Stimulated activated CD4-positive, alpha-beta T cell treated with anti-CD3 and anti-CD28 coated beads, Interleukin-2, amount 100 ng/mL, for 48 hours (primary cell): ENCODE measurements at places on chromosomes 3 and 15.

- no peak for DNase-seq
Measured at GRCh38 chr15:101496198-101496986, 6.9 kb upstream of the PCSK6 start.

DNA sequence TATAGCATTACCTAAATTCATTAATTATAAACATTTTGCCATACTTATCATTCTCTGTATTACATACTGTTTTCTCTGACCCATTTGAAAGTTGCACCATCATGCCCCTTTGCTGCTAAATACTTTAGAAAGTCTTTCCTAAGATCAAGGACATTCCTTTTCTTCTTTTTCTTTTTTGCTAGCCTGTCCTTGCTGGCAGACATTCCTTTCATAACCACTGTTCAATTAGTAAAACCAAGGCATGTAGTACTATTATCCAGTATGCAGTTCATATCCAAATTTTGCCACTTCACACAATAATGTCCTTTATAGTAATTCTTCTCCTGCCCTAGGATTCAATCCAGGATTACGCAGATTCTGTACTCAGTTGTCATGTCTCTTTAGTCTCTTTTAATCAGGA is 321.0 kb upstream of the C2CD4B start:
- no peak for DNase-seq

DNA sequence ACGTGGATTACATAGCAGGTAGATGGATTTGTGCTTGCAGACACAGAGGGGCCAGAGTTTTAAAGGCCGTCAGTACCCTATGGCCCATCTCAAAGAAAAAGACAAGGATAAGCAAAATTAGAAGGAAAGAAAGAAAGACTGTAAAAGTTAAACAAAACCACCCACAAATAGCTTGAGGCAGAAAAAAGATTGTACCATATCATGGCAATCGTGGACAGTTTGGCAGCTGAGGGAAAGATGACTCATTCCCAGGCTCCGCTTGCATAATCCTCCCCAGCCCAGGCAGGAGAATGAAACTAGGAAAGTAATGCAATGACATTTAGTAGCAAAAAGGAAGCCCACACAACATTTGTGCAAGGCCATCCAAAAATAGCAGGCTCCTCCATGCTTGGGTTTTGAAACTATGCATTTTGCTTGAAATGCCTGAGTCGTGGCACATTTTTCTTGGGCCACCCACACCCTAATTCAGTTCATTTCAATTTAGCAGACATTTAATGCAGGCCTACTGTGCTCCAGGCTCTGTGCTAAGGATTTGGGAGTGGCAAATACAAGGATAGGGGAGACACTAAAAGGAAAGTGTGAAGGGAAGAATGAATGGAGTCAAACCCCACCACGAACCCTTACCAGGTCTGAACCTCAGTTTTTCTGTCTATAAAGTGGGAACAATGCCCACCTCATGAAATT is 40.9 kb upstream of the SMAD3 start:
- peak; percentile 30 for DNase-seq

GRCh38 chr3:192608726-192609600 is 118.4 kb downstream of the FGF12 start:
- DNase-seq = no peak

GRCh38 chr3:100164743-100165142 is 50.4 kb upstream of the FILIP1L start:
- no peak for DNase-seq

DNA sequence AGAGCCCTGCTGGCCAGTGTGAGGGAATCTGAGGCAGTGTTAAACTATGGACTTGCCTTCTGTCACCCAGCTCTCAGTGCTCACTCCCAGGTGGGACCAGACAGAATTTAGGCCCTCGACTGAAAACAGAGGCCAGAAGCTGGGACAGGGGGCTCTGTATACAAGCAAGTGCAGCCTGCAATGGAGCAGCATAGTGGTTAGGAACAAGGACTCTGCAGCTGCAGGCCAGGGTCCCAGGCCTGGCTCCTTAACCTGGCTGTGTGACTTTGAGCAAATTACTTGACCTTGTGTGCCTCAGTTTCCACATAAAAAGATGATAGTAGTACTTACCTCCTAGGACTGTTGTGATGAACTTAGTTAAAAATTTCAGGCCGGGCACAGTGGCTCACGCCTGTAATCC is 39.8 kb downstream of the CMTM7 start:
- DNase-seq = no peak

DNA sequence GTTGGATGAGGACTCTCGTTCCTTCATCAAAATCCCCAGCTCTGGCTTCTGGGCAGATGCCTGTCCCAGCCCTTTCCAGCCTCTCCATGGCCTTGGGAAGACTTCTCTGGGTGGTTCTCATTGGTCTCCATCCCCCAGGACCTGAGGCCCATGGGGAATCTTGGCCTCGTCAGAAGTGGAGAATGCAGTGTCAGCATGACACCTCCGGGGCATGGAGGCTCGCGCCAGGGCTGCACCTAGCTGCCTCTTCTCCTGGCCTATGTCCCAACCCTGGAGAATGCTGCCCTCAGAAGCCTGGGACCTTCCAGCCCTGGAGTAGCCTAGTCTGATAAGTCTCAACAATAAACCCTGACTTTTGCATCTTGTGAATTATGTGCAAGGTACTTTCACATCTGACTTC is 3.0 kb downstream of the KBTBD13 start:
- DNase-seq = no peak

DNA sequence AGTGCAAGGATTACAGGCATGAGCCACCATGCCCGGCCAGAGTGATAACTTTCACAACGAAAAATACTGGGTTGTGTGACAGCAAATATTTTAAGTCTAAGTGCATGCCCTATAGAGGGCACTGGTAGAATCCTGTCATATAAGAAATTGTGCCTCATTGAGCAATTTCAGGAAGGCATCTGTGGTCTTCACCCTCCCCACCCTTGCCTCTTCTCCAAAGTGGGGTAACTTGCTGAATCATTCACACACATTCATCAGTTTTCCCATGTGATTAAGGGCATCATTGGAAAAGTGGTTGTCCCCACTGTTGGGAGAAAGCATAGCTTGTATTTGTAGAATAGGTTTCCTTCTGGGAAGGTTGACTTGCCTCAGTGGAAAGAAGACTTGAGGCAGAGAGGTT is 9.2 kb downstream of the MITF start:
- DNase-seq = no peak

DNA sequence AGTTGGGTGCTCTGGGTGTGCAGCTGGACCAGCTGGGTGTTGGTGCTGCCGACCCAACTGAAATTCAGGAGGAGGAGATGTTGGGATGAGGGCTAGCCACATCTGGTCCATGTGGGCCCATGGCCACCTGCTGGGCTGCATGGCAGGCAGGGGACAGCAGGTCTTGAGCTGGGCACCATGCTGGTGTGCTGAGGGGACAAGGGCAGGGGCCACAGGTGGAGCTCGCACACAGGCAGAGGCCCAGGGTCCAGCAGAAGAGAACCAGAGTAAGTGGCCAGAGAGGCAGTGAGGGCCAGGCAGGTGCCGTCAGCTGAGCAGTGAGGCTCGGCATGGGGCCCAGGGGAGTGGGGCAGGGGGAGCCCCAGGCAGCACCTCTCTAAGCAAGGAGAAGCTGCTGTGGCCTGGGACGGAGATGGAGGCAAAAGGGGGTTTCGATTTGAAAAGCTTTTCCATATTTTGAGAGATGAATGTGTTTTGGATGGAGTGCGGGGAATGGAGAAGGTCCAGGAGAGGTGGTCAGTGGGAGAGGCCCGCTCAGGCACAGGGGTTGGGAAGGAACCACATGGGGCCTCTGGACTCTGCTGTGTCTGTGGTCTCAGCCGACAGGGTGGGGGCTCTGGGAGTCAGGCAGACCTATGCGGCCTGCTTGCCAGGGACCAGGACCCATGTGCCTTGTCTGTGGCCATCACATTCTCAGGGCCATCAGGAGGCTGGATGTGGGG is 30.5 kb upstream of the PLXNA1 start:
- DNase-seq = no peak

- no peak for DNase-seq
Measured at GRCh38 chr15:71143373-71144310, 28.4 kb downstream of the THSD4 start.

DNA sequence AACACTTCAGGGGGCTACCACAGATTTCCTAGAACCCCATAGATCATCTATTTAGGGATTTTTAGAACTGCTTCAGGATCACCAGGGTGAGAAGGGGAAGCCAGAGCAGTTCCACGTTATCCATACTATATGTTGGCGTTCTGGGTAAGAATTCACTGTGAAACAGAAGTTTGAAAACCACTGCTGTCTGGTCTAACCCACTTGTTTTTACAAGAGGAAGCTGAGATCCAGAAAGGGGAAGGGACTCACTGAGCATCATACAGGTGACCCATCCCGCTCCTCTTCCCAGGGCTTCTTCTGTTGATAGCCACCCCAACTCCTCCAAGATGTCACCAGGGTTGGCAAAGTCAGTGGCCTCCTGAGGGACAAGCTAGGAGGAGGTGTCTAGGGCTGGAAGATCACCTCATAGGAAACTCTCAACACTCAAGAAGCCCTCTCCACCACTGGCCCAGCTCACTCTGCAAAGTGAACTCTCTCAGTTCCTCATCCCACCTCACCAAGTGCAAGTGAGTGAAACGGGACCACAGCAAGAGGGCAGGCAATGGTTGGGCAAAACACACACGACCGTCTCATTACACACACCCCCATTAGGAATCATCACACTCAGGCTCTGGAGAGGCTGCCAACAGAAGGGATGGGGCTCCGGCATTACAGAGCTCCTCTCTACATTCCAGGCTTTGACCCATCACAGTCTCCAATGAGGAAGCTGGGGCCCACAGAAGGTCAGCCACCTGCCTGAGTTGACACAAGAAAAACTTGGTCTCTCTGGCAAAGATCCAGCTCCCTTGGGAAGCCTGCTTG is 1.8 kb downstream of the DAPK2 start:
- no peak for DNase-seq

- no peak for DNase-seq
Measured at GRCh38 chr3:125281381-125281780, 68.8 kb upstream of the SLC12A8 start.

DNA sequence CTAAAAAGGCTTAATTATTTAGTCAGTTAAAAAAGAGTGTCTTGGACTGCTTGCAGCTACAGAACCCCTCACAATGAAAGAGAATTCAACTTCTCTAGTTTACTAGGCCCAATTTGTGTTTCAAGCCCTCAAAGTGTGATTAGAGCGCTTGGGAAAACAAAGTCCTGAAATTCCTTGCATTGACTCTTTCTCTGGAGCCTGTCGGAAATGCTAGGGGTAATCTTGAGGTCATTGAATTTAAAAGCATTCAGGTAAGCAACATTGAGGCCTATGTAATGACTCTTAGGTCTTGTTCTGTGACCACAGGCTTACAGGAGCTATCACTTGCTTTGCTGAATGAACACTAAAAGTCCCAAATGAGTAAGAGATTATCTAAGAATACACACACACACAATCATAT is 186.0 kb downstream of the NLGN1 start:
- no peak for DNase-seq

- DNase-seq = no peak
Measured at GRCh38 chr3:99761415-99762165, 56.1 kb upstream of the CMSS1 start.

- no peak for DNase-seq
Measured at GRCh38 chr3:4584456-4585249, 91.5 kb downstream of the ITPR1 start.

DNA sequence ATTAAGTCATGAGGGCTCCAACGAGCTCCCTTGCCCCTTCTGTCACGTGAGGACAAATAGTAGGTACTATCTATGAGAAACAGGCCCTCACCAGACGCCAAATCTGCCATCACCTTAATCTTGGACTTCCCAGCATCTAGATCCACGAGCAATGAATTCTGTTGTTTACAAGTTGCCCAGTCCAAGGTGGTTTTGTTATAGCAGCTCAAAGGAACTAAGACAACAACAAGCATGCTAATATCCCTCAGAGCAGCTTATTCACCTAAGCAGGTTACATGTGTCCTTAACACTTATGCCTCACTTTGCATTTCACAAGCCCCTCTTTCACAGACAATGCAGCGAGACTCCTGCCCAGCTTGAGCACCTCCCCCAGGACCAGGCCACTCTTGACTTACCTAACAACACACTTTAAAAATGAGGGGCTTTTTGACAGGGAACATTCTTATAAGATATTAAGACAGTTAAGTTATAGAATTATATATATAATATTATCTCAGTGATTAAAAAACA is 219.5 kb downstream of the PLCH1 start:
- DNase-seq = no peak

DNA sequence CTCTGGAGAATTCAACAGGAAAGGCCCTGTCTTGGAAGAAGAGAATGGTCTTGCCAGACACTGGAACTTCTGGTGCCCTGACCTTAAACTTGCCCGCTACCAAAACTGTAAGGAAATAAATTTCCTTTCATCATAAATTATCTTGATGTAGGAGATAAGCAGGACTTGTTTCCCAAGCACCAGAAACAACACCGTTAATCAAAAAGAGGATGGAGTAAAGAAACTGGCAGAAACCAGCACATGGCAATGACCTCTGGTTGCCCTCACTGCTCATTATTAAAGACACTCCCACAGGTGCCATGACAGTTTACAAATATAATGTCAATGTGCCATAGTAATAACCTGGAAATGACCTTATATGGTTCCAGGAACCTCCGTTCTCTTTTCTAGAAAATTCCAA is 426.1 kb downstream of the EDEM1 start:
- no peak for DNase-seq

DNA sequence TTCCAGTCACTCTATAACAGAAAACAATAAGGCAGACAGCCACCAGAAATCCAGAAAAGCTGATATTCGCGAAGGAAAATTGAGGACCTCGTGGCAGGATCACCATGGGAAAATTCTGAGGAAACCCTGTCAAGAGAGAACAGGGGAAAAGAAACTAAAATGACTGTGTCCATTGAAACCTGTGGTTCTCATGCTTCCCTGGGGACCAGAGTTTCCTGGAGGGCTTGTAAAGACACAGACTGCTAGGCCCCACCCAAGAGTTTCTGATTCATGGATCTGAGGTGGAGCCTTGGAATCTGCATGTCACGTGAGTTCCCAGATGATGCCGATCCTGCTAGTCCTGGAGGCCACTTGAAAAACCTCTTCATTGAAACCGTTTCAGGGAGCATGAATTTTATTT is 420.5 kb downstream of the EPHB1 start:
- DNase-seq = no peak

GRCh38 chr3:37935756-37936666 is 54.6 kb upstream of the VILL start:
- no peak for DNase-seq

GRCh38 chr15:63818191-63818590 is 15.6 kb downstream of the HERC1 start:
- no peak for DNase-seq

DNA sequence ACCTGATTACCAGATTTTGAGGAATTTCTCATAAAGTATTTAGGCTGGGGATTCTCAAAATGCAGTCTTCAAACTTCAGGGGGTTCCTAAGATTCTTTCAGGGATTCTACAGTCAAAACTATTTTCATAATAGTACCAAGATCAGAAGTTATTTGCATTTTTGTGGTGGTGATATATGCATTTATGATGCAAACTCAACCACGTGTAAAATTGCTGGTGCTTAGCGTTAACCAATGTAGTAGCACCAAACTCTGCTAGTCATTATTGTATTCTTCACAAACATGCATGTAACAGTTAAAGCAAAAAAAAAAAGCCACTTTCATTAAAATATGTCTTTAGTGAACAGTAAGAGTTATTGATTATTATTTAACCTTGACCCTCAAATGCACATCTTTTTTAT is 274.9 kb upstream of the DNAJC19 start:
- DNase-seq = no peak
